ENCODE measurements at places on chromosomes 4 and X.

- no peak for DNase-seq
Observed at GRCh38 chrX:154096140-154097002, 1.1 kb downstream of the MECP2 start.

GRCh38 chr4:47490550-47490949 is 5.5 kb downstream of the ATP10D start:
- no peak for DNase-seq

- DNase-seq, result no peak
Observed at GRCh38 chrX:125651426-125651825, 331.8 kb downstream of the TEX13C start.

DNA sequence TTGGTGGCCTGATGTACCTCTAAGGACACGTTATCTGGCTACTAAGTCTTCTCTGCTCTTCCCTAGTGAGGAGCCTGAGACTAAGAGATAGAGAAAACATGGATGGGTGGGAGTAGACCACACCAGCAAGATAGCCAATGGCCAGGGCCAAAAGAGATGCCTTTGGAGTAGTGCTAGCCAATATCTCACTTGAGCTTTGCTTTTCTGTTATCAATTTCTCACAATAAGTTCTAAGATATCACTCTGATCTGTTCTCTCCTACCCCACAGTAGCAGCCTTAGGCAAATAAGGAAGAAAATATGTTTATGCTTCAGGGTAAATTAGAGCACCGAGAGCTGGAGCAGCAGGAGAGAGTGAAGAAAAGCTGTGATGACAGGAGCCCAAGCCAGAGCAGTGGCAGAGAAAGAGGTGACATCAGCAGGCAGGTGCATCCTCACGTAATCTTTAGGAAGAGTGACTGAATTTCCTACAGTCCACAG is 343.9 kb upstream of the NOCT start:
- DNase-seq, result no peak

GRCh38 chr4:71687056-71687455 is 96.8 kb downstream of the GC start:
- DNase-seq, result no peak

DNA sequence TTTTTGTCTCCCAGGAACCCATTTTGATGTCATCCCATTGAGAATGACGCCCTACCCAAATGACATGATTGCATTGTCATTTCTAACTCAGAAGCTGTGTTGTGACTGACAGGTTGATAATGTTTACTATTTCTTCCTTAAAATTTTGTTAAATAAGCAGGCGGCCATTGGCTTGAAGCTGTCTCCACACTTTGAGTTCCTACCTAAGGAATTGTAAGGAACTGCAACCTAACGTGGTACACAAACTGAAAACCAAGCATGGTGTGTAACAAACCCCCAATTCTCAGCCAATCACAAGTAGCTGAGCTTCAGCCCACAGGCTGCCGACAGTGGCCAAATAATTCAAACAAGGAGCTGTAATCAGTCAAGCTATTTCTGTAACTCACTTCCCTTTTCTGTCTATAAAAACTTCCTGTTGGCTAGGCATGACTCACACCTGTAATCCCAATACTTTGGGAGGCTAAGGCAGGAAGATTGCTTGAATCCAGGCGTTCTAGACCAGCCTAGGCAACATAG is 2.9 kb upstream of the MND1 start:
- no peak for DNase-seq

GRCh38 chr4:8705161-8706145 is 112.9 kb downstream of the CPZ start:
- no peak for DNase-seq

GRCh38 chrX:49272421-49272820 is 2.8 kb downstream of the PPP1R3F start:
- DNase-seq, result no peak

GRCh38 chrX:153924149-153924861 is 1.8 kb downstream of the ARHGAP4 start:
- DNase-seq, result no peak

DNA sequence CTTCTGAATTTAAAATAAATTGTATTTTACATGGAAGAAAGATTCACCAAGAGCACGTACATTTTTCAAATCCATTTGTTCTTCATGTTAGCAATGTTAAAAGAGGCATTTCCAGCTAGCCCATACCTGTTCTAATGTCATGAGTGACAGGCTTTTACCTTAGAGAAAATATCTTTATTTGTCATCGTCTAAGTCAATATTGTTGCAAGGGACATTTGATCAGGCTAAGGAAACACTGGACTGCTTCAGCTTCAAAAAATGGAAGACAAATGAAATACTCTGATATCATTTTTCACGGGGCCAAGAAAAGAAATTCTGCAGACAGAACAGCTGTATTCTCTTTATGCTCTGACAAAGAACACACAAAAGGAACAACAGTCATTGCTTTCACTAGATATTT is 207.7 kb downstream of the RCHY1 start:
- no peak for DNase-seq

- peak; percentile 60 for DNase-seq
Observed at GRCh38 chrX:55135171-55135570, 46.4 kb downstream of the PAGE2 start.

DNA sequence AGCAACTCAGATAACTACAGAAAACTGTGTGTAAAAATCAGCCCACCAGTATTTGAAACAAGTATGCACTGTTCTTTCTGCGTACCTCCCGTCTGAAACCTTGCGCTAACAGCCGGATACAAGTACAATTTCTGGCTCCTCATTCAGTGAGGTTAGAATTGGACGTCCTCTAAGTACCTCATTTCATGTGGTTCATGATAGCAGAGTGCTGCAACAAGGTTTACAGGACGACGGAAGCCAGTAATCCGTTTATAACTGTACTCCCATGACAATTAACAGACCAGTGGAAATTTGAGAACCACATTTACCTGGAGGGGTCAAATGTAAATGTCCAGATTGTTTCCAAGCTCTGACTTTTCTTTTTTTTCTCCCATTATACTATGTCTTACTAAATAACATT is 52.9 kb upstream of the TENM3 start:
- no peak for DNase-seq

- no peak for DNase-seq
Observed at GRCh38 chr4:129950217-129950616, 854.3 kb downstream of the C4orf33 start.

GRCh38 chr4:93495346-93495745 is 333.2 kb upstream of the ATOH1 start:
- DNase-seq, result no peak
